ENCODE measurements at places on chromosomes 5 and 9. TPM values are rescaled to one million over a fixed set of nuclear protein-coding genes. Genes with fewer than 3 reads are reported as not detected.

- peak within 1 kb of the TSS; percentile 96 for H3K27ac ChIP-seq
- H3K4me1 ChIP-seq: peaks cover 88% of the 10 kb centered on the region
- peak within 1 kb of the TSS; percentile 54 for H3K4me3 ChIP-seq
- no peaks in the 10 kb centered on the region for H3K27me3 ChIP-seq
These were observed at the start of gene COL15A1 for GRCh38 chr9:98943682-98944056. COL15A1 (plus strand) TSS chr9:98943907; CDS start chr9:98944062, 155 bp downstream.

GRCh38 chr9:14096258-14096922 is 217.6 kb downstream of the NFIB start:
- peak overlapping the region; percentile 92 for H3K27ac ChIP-seq
- peak overlapping the region; percentile 10 for H3K4me3 ChIP-seq
- DNase-seq: peak; percentile 63
- H3K27me3 ChIP-seq: no peaks in the 10 kb centered on the region
- peaks cover 3% of the 10 kb centered on the region for H3K4me1 ChIP-seq

- no peaks in the 10 kb centered on the region for H3K27me3 ChIP-seq
- H3K36me3 ChIP-seq: no peaks in the 10 kb centered on the region
- no peak for DNase-seq
- H3K4me3 ChIP-seq: no peak overlapping the region
These were observed 152.9 kb upstream of the SLC28A3 start for GRCh38 chr9:84493284-84493947.

Gene TLE4
- total RNA-seq: 17.3 TPM

Gene TAF11L5
- total RNA-seq: not detected

Gene BNC2
- 3.9 TPM for total RNA-seq

Gene FPGS
- total RNA-seq: 54.9 TPM

Measured in heart right ventricle (tissue), 16 donors.